ENCODE measurements at places on chromosomes 11 and 22.
A peak's percentile ranks its signal among the peaks of the same experiment; 100 is the strongest.

- DNase-seq, result peak; percentile 54
Observed at GRCh38 chr11:135027461-135027860, 615.4 kb upstream of the B3GAT1 start.

DNA sequence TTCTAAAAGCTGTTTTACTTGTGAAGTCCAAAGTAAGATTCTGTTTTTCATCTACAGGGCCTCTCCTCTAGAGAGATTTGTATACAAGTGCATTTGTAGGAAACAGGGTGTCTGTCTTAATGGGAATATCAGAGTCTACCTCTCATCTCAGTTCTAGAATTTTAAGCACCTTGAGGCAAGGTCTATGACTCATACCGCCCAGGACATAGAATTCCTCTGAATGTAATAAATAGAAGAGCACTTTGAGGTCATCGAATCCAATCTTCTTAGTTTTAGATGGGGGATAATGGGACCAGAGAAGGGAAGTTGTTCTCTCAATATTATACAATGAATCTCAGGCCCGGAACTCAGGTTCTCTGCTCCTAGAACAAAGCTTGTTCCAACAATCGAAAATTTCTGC, 101.8 kb upstream of the TIMP3 start:
- DNase-seq, result no peak

GRCh38 chr22:48234011-48234410, 1471.6 kb downstream of the TBC1D22A start:
- no peak for DNase-seq

DNA sequence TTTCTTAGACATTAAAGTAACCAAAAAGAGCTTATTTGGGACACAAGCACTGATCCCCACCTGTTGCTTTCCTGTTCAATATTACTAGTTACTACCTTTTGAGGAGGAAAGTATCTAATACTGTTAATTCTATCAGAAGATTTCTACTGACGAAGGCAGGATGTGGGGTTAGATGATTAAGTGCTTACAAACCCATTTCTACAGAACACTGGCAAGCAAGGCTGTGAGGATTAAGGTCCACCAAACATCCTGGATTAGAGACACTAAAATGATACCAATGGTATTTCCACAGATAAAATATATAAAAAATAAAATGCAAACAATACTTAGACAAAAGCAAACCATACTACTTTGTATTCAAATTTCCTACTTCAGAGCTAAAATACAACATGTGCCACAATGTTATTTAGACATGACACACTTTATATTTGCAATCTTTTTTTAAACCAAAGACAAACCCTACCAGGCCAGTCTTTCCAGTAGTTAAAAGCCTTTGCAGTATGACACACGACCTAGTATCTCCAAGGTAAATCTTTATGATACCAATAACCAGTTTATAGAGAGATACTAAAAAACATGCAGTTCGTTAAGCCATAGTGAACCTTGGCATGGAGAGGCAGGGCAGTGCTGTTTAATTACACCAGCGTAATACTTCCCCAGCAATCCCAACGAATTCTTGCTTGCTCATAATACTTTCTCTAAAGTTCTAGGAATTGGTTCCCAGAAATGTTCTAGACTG, 71.2 kb upstream of the TP53AIP1 start:
- no peak for DNase-seq

DNA sequence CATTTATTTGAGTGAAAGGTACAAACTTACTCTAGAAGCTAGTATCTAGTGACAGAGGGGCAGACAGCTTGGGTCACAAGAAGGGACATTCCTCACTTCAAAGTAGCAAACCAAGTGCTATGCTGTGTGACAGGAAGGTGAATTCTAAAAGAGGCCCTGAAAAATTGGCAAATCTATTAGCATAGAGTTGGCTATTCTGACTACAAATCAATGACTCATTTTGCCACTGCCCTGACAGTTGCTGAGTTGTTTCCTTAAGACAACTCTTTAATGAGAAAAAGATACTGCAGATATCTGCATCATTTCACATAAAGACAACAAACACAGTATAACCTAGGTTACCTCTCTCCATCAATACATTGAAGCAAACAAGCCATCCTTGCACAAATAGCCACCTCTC, 524.0 kb upstream of the LRRC4C start:
- DNase-seq, result no peak

- DNase-seq, result no peak
Observed at GRCh38 chr22:38314933-38315822, 2.1 kb downstream of the CSNK1E start.

GRCh38 chr11:3222941-3223915, 4.6 kb upstream of the MRGPRG start:
- no peak for DNase-seq

Data from mesothelial cell of epicardium (in vitro differentiated cells).